ENCODE measurements at places on chromosomes 3 and 15.

DNA sequence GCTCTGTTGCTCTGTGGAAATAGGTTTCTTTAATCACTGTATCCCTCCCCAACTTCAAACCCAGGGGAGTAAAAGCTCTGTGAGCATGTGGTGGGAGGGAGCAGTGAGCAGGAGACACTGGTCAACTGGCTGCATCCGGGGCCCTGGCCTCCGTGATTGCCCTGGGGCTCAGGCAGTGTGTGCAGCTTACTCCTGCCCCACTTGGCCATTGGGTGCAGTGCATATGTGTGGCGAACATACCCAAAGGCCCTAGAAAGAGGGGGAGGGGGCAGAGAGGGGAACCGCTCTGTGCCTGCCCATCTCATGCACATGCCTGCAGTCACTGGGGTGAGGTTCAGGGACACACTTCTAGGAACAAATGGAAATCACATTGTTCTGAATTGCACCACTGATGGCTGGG, 378.7 kb downstream of the ZBBX start:
- no peak for DNase-seq

- no peak for DNase-seq
These were observed 78.5 kb downstream of the CHCHD6 start for GRCh38 chr3:126782536-126782935.

GRCh38 chr3:127209155-127209839, 16.4 kb downstream of the PRR23E start:
- DNase-seq: no peak

GRCh38 chr15:39031596-39031995, 467.0 kb upstream of the RASGRP1 start:
- no peak for DNase-seq

DNA sequence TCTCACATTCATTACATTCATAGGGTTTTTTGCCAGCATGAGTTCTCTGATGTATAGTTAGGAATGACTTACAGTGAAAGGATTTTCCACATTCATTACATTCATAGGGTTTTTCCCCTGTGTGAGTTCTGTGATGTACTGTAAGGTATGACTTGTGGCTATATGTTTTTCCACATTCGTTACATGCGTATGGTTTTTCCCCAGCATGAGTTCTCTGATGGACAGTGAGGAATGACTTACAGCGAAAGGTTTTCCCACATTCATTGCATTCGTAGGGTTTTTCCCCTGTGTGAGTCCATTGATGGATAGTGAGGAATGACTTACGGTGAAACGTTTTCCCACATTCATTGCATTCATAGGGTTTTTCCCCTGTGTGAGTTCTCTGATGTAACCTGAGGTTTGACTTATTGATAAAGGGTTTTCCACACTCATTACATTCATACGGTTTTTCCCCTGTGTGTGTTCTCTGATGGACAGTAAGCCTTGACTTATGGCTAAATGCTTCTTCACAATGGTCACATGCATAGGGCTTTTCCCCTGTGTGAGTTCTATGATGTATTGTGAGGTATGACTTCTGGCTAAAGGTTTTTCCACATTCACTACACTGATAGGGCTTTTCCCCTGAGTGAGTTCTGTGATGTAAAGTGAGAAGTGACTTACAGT, 47.4 kb downstream of the ZNF717 start:
- DNase-seq: no peak

DNA sequence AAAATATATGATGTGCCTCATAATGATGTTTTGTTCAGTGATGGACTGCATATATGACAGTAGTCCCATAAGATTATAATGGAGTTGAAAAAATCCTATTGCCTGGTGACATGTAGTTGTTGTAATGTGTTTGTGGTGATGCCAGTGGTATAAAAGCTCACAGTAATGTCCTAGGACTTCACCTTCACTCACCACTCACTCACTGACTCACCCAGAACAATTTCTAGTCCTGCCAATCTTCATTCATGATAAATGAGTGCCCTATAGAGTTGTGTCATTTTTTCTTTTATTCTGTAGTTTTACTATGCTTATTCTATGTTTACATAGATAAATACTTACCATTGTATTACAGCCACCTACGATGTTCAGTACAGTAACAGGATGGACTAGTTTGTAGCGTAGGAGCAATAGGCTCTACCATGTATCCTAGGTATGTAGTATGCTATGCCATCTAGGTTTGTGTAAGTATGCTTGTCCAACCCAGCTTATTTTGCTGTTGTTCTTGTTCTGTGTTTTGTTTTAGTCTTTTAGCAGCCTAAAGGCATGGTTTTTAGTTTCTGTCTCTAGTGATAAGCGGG, 88.5 kb upstream of the LRRFIP2 start:
- DNase-seq: no peak

- DNase-seq: no peak
These were observed 294.8 kb downstream of the PLCL2 start for GRCh38 chr3:17179381-17180205.

DNA sequence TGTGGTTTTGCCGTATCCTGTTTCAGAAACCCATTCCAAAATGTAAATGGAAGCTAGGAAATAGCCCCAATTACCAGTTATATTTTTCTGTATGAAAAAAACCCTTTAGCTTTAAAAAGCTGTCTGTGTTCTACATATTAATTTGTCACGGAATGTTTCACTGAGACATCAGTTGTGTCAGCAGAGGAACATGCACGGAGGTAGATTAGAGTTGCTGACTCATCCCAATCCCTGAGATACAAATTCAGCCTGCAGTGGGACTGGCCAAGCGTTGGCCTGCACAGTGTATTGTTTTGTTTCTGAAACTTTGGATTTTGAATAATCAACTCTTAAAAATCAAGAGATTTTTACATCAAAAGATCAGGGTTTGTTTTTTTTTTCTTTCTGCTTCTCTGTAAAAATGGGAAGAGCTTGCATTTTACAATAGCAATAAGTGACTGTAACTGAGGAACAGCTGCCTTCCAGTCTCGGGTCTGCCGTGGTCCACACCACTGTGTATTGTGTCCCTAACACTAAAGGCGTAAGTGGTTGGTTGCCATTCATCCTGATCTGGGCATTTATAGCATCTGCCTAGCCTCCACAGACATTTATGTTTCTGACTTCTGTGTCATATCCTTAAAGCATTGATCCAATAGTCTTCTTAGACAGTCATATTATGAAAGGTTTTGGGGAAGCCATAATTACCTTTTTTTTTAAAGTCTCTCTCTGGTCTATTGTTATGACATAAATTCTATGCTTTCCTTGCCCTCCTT, 218.1 kb downstream of the ADAMTSL3 start:
- DNase-seq: no peak

GRCh38 chr3:143535994-143536784, 312.1 kb downstream of the SLC9A9 start:
- DNase-seq: no peak

DNA sequence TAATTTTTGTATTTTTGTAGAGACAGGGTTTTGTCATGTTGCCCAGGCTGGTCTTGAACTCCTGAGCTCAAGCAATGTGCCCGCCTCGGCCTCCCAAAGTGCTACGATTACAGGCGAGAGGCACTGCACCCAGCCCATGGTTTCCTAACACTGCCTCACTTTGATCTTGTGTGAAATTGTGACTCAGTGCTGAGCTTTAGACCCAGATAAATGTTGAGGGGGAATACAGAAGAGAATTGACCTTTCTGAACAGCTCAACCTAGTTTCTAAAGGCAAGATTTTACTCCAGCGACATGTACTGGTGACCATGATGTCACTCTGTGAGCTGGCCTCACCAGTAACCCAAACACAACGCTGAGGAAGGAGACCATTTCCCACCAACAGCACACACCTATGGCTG, 73.5 kb downstream of the ATP1B3 start:
- DNase-seq: no peak

DNA sequence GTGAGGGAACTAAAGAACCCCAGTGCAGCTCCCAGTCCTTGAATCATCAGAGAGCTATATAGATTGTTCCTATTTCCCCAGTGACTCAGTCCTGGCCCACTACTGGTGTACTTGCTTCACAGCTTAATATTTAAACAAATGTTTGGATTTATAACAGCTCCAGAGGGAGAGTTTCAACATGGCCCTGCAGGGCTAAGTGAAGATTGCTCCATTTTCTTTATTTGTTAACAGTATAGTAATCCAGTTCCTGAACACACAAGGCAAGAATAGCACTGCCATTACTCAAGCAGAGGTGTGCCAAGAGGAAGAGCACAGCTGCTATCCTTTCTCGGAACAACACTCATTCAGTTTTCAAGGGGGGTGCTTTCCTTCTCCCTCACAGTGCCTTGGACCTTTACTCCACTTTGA, 6.5 kb downstream of the SQOR start:
- no peak for DNase-seq

DNA sequence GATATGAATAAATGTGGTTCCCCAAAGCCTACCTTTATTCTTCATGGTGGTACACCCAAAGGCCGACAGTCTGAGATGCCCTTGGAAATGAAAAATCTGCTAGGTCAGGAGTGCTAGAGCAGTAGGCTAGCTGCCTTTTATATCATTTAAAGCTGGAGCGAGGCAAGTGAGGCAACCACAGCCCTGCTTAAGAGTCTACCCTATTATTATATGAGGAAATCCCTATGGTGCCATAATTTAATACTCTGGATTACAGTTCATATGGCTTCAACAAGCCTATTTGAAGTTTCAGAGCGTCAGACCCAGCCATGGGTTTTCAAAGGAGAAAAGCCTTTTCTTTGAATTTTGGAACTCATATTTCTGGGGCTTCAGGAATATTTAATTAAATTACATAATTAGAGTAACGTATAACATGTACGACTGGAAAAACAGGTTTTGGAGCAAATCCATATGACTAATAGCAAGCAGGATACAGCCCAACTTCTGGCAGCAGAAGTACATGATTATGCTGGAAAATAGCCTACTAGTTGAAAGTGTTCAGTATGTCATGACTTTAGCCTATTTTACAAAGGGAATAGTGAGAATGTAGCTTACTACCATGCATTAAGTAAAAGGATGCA, 18.0 kb upstream of the SLTM start:
- DNase-seq: no peak

DNA sequence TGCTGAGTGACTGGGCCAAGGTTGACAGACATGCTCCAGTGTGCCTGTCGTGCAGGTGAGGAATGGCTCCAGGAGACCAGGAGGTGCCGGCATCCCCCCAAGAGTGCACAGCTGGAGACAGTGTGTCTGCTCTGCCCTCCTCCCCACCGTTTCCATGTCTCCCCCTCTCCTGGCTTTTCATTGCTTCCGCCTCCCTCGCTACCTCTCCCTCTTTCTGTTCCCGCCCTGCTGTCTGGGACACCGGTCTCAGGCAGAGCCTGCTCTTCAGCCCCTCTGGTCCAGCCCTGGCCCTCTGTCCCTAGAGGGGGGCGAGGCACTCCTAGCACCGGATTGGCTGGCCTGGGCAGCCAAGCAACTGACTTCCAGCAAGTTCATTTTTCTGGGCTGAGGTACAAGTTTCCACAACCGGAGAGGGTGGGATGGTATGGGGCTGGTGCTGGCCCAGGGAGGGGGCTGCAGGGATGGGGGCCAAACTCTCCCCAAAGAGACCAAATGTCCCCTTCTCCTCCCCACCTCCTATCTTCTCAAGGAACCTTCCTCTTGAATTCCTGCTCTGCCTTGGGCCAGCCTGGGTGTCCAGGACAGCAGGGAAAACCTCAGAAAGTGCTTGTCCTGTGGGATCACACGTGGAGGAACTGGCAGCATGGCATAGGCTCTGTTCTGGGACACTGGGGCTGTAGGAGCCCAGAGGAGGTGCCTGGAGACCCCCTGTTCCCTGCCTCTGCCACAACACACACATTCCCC, 32.6 kb downstream of the PRKCD start:
- DNase-seq: no peak

All from stimulated activated CD4-positive, alpha-beta T cell treated with anti-CD3 and anti-CD28 coated beads, Interleukin-1b, Interleukin-23, amount 100 ng/mL, for 1 hour (primary cell).